ENCODE measurements at places on chromosomes 3 and 15.

DNA sequence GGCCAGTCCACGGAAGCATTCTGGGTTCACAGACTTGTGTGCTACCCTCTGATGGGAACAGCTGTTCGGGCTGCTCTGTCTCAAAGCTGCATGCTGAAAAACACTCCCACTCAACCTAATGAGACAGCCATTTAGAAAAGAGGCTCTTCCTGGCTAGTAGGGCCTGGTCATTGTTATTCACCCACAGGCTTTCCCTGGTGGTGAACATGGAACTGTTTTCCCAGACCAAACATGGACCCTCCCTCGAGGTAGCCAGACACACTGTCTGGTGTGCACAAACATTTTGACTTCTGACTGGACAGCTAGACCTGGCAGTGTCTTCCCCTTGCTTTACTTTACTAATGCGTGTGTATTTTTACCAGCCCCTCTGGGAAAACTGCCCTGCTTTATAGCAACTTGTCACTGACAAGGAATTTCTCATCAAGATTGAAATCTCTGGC, 39.0 kb downstream of the MECOM start:
- no peak for DNase-seq

GRCh38 chr3:60086811-60087210, 1037.0 kb upstream of the CFAP20DC start:
- no peak for DNase-seq

DNA sequence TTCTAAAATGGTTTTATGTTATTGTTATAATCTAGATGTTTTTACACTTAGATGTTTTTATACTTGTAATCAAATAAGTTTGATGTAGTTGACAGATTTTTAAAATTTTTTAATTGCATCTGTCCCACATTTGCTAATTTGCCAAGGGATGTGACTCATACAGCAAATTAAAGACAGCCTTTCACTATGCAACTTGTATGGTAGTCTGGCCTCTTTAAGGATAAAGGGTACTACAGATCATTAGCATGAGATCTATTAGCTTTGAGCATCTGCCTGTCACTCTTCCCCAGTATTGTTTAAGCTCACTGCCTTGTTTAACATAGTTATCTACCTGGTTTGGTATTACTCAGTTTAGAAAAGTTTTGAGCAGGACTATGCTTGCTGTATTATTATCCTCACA, 83.0 kb downstream of the NPTN start:
- no peak for DNase-seq

GRCh38 chr3:184604039-184604601, 42.5 kb downstream of the EPHB3 start:
- DNase-seq: no peak

DNA sequence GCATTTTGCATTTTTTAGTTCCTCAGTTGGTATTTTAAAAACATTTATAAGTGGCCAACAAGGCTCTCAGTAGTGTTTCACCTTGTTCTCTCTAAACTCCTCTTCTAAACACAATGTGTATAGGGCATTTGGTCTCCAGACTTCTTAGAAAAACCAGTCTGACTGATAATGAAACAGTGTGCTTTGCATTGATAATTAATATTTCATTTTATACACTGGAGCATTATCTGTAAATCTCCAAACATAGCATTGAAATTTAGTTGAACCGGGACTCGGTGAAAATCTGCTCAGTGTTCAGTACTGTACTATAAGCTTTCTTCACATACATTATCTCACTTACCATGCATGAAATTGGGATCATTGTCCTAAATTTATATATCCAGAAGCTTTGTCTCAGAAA, 53.6 kb downstream of the SETD5 start:
- no peak for DNase-seq

GRCh38 chr3:59856934-59857460, 807.2 kb upstream of the CFAP20DC start:
- DNase-seq: no peak

DNA sequence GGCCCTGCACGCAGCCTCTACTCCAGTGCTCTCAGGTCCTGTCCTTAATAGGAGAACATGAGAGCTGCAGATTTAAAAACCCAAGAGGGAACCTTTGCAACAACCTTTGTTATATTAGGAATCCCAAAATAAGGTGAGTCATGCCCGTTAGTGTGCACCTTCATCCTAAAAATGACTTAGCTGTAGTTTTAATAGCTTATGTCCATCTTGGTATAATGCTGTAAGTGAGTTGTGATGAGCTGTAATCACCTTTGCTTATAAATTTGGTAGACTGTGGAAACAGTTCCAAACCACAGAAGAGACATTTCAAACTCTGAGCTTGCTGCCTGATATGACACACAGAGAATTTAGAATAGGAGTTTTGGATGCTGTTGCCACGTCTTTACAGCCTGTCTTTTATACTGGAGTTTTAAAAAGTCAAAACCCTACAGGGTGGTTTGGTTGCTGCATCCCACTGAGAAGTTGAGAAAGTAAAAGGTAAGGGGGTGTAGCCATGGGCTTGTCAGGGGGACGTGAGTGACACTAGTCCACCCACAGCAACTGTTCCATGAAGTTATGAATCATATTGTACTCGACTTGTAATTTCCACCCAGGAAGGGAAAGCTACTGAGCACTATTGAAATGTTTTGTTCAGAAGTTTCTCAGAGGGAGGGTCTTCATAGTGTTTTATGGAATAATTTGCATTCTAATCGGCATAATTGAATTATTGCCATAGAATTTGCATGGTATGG, 27.4 kb upstream of the CD47 start:
- no peak for DNase-seq

DNA sequence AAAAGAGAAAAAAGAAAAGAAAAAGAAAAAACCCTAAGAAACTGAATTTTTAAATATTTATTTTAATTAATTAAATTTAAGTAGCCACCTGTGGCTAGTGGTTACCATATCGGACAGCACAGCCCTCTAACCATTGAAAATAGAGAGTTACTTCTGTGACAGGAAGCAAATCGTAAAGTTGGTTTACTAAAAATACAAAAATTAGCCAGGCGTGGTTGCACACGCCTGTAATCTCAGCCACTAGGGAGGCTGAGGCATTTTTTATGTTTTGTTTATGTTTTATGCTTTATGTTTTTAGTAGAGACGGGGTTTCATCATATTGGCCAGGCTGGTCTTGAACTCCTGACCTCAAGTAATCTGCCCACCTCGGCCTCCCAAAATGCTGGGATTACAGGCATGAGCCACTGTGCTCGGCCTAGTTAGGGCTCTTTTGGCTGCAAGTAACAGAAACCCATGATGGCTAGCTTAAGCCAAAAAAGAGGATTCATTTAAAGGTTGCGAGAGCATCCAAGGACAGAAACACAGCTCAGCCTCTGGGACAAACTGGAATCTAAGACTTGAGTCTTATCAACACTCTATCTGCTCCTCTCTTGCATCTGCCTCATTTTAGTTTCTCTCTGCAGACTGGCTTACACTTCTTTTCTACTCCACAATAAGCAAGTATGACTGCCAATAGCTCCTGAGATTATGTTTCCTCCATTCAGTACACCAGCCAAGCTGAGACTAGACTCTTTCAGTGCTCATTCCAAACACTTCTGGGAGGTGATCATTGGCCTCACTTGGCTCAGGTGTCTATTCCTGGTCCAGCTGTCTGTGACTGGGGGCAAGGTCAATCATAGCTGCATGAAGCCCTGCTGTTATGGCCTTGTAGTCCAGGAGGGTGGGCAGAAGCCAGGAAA, 6.8 kb upstream of the SKIL start:
- DNase-seq: no peak

GRCh38 chr3:71865727-71866126, 80.8 kb upstream of the PROK2 start:
- DNase-seq: no peak

DNA sequence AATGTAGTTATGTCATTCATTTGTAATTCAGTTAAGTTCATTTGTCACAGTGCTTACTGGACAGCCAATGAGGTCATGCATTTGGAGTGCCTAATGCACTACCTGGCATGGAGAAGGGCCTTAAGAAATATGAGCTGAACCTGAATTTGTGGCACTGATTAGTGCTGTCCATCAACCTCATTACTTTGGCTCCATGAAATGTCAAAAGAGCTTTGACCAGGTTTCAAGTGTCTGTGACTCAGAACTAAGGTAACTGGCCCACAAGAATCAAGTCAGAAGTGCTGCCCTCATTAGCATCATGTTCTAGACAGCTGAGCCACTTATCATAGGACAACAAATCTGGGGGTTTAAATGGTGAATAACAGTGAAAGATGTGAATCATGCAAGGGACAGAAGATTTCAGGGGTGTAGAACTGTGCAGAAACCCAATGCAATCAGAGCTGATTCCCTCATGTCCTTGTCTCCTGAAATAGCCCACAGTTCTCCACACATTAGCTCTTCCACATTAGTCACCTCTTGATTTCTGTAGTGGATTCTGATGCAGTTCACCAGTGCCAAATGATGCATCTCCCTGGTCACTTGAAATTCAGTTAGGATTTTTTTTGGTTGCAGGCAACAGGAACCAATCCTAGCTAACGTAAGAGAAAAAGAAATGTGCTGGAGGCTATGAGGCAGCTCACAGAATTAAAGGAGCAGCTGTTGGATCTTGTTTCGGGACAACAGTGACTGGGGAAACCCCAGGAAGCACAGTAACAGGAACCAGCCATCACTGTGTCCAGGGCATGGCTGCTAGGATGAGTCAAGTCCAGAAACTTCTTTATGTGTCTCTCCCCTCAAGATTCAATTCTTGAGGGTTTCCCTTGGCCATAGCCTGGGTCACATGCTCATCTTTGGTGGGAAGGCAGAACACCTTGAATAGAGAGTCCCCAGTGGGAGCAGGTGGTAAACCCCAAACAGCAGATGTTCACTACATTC, 38.7 kb downstream of the CHST2 start:
- DNase-seq: no peak

- no peak for DNase-seq
These were observed 17.4 kb upstream of the OSBPL11 start for GRCh38 chr3:125612668-125613067.

DNA sequence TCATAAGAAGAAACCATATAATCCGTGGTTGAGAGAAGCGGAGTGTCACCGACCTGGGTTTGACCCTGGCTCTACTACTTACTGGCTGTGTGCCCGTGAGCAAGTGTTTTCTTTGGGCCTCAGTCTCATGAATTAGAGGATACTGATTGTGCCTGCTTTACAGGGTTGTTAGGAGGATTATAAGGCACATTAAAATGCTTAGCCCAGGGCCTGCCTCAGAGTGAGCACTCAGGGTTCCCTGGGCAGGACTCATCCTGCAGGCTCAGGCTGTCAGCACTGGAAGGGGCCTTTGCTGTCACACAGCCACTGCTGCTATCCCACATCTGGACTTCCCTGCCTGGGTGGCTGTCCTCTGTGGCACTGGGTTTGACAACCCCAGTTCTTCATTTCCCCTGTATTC, 4.7 kb downstream of the PLA2G4F start:
- DNase-seq: no peak

GRCh38 chr3:32996755-32997091, 45.3 kb downstream of the CCR4 start:
- no peak for DNase-seq

- no peak for DNase-seq
These were observed 38.6 kb downstream of the ADAMTS9 start for GRCh38 chr3:64648927-64649906.

- no peak for DNase-seq
These were observed 8.5 kb upstream of the ZBED2 start for GRCh38 chr3:111603679-111604078.

DNA sequence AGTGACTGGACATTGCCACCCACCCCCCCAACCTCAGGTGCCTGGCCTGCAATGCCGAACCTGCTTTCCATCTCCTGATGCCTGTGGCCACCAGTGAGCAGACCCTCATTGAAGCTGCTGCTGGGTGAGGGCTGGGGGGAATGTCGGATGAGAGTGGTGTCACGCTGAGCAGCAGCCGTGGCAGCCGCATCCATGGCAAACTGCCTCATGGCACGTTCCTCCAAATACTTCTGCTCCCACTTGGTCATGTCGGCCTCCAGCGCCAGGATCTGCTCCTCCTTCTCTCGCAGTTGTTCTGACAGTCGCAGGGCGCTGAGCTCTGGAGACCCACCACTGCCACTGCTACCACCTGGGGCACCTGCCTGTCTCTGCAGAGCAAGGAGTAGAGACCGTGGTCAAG, 14.2 kb downstream of the AMOTL2 start:
- DNase-seq: no peak

DNA sequence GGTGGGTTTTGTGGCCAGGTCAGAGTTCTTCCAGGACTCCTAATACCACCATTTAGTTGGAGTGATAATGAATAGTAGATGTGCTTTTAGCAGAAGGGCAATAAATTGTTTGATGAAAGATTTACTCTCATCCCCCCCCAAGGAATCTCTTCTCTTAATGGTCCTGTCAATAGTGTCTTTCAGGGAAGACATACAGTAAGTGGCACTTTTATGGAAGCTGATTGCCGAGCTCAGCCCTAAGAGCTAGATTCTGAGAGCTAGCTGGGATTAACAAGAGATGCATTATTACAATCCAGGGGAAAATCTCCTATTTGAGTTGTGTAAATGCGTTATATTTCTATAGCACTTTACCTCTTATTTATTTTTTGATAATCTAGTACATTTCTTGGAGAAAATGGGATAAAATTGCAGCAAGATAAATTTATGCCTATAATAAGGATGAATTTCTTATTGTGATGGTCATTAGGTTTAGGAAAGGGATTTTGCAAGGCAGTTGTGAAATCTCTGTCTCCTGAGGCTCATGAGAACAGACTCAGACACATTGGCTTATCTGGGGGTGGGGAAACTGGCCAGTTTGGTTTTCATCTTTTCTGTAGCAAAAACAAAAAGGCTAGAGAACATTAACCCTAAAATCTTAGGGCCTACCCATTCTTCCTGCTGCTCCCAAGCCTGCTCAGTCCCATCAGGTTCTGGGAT, 41.6 kb upstream of the CLSTN2 start:
- DNase-seq: no peak

All from GM12891 (cell line).